Sigmoid colon (tissue), 7 donors: ENCODE measurements at places on chromosomes 3 and 15. TPM values are rescaled to one million over a fixed set of nuclear protein-coding genes. Genes with fewer than 3 reads are reported as not detected.

Gene C15orf62
- 0.71 TPM for total RNA-seq

Gene PIAS1
- 75.4 TPM for total RNA-seq

Gene CADPS
- total RNA-seq, result 8.2 TPM

Gene PTPRG
- 72.4 TPM for total RNA-seq

DNA sequence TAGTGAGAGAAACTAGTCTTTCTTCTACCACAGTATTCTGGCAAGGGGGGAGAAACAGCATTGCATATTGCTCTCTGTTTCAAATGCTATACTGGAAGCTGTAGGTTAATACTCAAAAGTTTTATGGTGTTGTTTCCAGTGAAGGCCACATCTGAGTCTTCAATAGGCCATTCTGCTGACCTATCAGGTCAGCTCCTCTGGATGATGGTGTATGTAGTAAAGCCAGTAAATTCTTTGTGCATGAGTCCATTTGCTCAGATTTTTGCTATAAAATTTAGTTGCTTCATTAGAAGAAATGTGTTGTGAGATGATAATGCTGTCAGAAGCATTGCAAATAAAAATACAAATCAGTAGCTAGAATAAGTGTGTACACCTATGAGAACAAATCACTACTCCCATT lies 64.9 kb upstream of the RBMS3 start:
- H3K36me3 ChIP-seq, result no peaks in the 10 kb centered on the region
- no peak overlapping the region for H3K4me3 ChIP-seq
- no peaks in the 10 kb centered on the region for H3K27me3 ChIP-seq
- no peak overlapping the region for H3K27ac ChIP-seq
- H3K4me1 ChIP-seq, result no peaks in the 10 kb centered on the region

DNA sequence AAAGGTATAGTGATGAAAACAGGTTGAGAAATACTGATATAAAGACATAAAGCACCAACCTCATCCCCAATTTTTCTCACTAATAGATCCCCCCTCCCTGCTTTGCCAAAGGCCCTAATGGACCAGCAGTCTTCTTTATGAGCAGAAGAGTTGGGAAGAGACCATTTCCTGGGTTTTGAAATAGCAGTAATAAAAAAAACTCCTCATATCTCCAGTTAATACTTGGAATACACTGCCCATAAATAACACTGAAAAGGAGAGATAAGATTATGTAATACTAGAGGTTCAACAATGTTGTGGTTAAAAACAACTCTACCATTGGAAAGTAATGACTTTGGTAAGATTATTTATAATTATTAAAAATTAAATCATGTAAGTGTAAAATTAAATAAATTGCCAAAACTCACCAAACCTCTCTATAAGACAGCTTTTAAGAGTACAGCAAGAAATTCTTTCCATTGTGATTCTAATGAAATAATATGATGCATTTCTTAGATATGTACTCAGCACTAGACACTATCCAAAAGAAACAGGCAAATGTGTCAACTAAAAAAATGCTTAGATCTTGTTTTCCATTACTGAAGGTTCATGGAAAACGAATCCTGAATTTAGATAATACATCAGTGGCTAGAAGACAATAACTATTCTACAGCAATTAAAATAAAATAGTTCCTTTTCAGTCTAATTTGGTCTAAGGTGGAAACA lies 88.2 kb downstream of the FAIM start:
- DNase-seq, result no peak
- H3K36me3 ChIP-seq, result peaks cover 21% of the 10 kb centered on the region
- H3K27ac ChIP-seq, result no peak overlapping the region
- H3K27me3 ChIP-seq, result no peaks in the 10 kb centered on the region

DNA sequence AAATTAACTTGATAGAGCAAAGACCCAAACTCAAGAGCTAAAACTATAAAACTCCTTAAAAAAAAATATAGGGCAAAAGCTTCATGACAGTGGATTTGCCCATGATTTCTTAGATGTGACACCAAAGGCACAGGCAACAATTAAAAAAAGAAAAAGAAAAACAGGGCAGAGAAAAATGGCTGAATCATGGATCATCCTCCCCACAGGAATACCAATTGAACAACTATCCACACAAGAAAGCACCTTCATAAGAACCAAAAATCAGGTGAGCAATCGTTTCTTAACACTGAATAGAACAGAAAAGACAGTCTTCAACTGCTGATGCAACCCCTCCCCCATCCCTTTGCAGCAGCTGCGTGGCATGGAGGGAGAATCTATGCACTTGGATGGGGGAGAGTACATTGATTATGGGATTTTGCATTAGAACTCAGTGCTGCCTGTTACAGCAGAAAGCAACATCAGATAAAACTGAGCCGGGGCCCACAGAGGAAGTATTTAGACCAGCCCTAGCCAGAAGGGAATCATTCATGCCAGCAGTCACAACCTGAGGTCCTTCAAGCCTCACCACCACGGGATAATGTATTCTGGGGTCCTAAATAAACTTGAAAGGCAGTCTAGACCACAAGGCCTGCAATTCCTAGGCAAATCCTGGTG lies 15.7 kb downstream of the C3orf33 start:
- no peaks in the 10 kb centered on the region for H3K27me3 ChIP-seq
- DNase-seq, result no peak
- no peak overlapping the region for H3K27ac ChIP-seq
- no peak overlapping the region for H3K4me3 ChIP-seq

- no peaks in the 10 kb centered on the region for H3K27me3 ChIP-seq
- no peak for DNase-seq
- H3K4me1 ChIP-seq, result no peaks in the 10 kb centered on the region
- no peaks in the 10 kb centered on the region for H3K36me3 ChIP-seq
- H3K27ac ChIP-seq, result no peak overlapping the region
These were observed 70.7 kb upstream of the NEDD4 start for GRCh38 chr15:56064152-56064551.

DNA sequence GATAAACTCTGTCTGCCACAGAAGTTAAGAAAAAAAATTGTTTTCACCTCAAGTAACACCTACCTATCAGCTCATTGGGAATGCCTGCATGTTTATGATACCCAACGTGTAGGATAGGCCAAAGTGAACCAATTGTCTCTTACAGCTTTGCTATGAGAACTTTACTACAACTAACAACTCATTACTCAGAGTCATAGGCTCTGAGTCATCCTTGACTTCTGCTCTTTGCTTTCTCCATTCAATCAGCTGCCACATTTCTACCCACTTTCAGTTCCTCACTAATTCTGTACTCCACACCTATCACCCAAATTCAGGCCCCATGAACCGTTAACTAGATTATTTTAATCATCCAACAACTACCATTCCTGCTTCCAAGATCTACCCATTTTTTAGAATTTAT lies 843.9 kb downstream of the TUSC7 start:
- H3K4me3 ChIP-seq, result no peak overlapping the region
- peaks cover under 1% of the 10 kb centered on the region for H3K4me1 ChIP-seq
- no peaks in the 10 kb centered on the region for H3K36me3 ChIP-seq
- DNase-seq, result no peak
- no peaks in the 10 kb centered on the region for H3K27me3 ChIP-seq

- no peaks in the 10 kb centered on the region for H3K4me1 ChIP-seq
- H3K36me3 ChIP-seq, result no peaks in the 10 kb centered on the region
- no peak overlapping the region for H3K4me3 ChIP-seq
These were observed 84.4 kb downstream of the RFTN1 start for GRCh38 chr3:16429086-16429485.
